NCI-H1436 (cell line): ENCODE measurements at places on chromosomes 1 and 21.

DNA sequence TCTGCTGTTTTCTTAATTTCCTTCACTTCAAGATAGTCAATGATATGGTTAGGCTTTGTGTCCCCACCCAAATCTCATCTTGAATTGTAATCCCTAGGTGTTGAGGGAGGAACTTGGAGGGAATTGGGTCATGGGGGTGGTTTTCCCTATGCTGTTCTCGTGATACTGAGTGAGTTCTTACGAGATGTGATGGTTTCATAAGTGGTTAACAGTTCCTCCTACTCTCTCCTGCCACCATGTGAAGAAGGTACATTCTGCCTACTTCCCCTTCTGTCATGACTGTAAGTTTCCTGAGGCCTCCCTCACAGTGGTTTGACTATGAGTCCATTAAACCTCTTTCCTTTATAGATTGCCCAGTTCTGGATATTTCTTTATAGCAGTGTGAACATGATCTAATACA, 74.0 kb upstream of the SAMSN1 start:
- no peak for DNase-seq

DNA sequence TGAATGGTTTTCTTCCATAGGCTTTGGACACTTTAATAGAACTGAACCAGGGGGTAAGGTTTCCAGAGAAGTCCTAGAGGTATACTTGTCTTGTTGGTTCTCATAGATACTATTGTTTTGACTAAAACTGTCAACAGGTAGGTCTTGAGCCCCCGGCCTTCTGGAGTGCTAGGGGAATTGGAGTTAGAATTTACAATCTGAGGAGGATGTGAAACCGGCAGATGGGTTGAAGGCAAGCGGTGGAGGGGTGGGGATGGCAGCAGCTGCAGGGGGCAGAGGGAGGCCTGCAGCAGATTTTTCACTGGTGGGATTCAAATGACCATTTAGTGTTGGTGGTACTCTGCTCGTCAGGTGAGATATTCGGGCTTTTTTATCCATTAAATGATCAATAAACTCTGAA, 4.3 kb upstream of the CD1D start:
- no peak for DNase-seq

DNA sequence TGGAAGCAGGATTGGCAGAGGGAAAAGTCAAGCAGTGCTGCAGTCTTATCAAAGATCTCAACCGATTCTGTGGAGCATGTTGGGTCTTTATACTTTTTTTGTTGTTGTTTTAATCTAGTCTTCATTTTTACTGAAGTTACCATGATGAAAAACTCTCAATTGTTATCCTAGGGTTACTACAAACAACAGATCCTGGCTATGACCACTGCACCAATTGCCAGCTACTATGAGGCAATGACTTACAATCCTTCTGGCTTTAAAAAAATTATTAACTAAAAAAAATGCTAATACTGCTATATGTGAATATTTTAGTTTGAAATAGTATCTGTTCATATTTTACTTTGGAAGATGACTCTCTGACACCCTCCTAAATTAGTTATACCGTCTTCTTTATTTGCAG, 145.9 kb downstream of the CNIH3 start:
- no peak for DNase-seq

DNA sequence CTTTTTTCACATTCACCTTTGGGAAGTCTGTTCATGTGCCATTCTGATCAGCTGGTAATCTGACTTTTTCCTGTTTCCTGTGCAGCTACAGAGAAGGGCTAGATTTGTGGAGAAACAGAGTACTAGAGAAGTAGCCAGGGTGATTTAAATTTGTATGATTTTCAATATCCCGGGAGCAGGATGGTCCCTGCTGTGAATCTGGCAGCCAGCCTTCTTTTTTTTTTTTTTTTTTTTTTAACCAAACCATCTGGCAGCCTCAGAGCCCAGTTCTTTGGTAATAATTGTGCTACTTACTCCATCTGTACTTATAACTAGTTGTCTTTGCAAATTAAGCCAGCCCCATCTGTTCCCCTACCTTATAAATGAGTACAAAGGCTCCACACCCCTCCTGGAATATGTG, 248.6 kb upstream of the DEPDC1 start:
- DNase-seq, result no peak

DNA sequence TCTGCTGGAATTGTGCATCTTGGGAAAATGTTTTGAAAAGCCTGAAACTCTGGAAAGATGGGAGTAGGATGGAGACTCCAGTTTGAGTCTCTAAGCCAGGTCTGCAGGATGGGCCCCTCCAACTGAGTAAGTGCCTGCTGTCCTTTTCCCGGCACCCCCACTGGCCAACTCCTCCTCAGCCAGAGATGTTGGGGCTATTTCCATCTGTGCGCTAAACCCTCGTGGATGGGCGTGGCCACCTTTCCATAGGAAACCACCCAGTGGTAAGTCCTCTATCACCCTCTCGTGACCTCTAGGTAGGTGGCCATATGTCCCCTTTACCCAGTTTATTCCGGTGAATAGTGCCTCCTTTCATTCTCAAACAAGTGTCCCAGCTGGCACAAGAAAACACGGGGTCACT, 250.9 kb downstream of the TOMM20 start:
- no peak for DNase-seq
